SJCRH30 (cell line): ENCODE measurements at places on chromosomes 6 and 20. TPM values are rescaled to one million over a fixed set of nuclear protein-coding genes. Genes with fewer than 3 reads are reported as not detected.

The MEP1A gene
- not detected in 2 replicates for total RNA-seq

The WFDC12 gene
- not detected in 2 replicates for total RNA-seq

The FBXO5 gene
- total RNA-seq: 101 and 114 TPM in 2 replicates

DNA sequence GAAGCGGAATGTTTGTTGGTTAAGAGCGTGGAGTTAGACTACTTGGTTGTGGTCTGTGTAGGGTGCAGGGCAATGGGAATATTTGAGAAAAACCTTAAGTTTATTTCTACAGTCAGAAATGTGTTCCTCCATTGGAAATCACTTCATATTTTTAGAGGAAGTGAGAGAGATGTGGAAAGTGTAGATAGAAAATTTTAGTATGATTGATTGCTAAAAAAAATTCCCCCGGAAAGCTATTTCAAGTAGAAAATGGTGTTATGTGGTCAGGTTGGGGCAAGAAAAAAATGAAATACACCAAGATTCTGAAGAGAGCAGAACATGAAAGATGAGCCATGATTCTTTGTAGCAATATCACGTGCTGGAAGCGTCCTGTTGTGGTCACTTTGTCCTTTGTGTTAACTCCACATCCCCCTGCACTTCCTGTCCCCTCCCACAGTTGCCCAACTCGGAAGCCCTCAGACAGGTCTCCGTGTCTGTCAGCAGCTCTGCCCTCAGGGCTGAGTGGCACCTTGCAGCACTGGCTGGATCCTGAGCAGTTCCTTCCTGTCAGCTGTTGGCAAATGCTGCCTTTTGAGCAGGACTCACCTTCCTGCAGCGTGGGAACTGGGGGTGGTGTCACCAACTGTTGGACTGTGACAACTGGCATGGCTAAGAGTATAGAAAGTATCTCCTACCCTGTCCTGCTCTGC is 137.5 kb upstream of the SLC24A3 start:
- no peak overlapping the region for H3K27ac ChIP-seq
- DNase-seq: peak; percentile 15
- H3K36me3 ChIP-seq: no peaks in the 10 kb centered on the region

The FOXQ1 gene
- total RNA-seq: not detected in 2 replicates

The SYCP2 gene
- 0.75 TPM in 1 of 2 replicates, not detected in the other for total RNA-seq

GRCh38 chr20:48843057-48843806 is 15.4 kb upstream of the PREX1 start:
- H3K36me3 ChIP-seq: no peaks in the 10 kb centered on the region
- H3K27ac ChIP-seq: no peak overlapping the region
- DNase-seq: no peak
- H3K27me3 ChIP-seq: no peaks in the 10 kb centered on the region
- H3K4me3 ChIP-seq: no peak overlapping the region

DNA sequence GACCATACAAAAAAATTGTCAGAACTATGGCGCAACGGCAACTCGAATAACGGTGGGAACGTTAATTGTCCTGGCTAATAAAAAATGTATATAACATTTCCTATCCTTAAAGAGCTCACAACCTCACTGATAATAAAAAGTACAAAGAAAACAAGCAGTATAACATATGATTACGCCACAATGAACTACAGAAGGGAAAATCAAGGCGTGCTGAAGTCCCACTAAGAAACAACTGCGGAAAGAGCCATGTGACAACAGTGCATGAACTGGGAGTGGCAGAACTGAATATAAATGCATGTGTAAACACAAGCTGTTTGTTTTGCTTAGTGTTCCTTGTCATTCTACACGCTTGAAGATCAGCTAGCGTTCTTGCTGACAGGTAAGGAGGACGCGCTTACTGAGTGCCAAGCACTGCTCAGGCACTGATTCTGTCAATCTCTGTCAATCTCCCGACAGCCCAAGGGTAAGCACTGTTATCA is 466 bp upstream of the PSMB1 start:
- no peaks in the 10 kb centered on the region for H3K27me3 ChIP-seq
- no peak for DNase-seq
- H3K4me1 ChIP-seq: no peaks in the 10 kb centered on the region
- peak overlapping the region; percentile 77; the same call in 1 of the 2 replicates for H3K27ac ChIP-seq
- peaks cover 16% of the 10 kb centered on the region for H3K36me3 ChIP-seq
- peak overlapping the region; percentile 92 for H3K4me3 ChIP-seq

GRCh38 chr6:24859608-24860200 is 61.0 kb upstream of the ARMH2 start:
- H3K27ac ChIP-seq: no peak overlapping the region
- H3K27me3 ChIP-seq: no peaks in the 10 kb centered on the region
- no peaks in the 10 kb centered on the region for H3K36me3 ChIP-seq
- H3K4me3 ChIP-seq: no peak overlapping the region
- H3K4me1 ChIP-seq: 0 out of 2 replicates have a peak, but pooled peaks cover 4% of the 10 kb centered on the region
- DNase-seq: no peak

- H3K27ac ChIP-seq: no peak overlapping the region
- 0 out of 2 replicates have a peak, but pooled peaks cover 6% of the 10 kb centered on the region for H3K36me3 ChIP-seq
- H3K27me3 ChIP-seq: no peaks in the 10 kb centered on the region
- H3K4me1 ChIP-seq: peaks cover 22% of the 10 kb centered on the region
- no peak overlapping the region for H3K4me3 ChIP-seq
- no peak for DNase-seq
Measured at GRCh38 chr6:31139599-31139998, 733 bp upstream of the PSORS1C2 start.

DNA sequence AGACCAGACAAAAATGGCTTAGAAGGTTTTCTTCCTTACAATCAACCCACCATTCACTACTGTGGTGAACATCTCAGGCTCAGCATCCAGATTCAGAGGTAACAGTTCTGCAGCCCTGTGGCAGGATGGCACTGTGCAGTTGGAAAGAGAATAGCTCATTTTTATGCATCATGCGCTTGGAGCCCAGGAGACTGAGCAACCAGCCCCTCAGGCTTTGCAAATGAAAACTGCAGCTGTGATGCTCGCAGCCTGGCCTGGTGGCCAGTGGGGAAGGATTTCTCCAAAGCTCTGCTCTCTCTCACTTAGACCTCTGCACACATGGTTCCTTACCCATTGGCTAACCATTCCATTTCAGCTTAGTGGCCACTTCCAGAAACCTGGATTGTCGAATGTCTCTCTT is 45.8 kb downstream of the GABRR2 start:
- H3K36me3 ChIP-seq: no peaks in the 10 kb centered on the region
- no peak overlapping the region for H3K27ac ChIP-seq
- H3K27me3 ChIP-seq: no peaks in the 10 kb centered on the region
- H3K4me1 ChIP-seq: no peaks in the 10 kb centered on the region
- no peak overlapping the region for H3K4me3 ChIP-seq

The PPP1R3G gene
- 0.71 and 1.0 TPM in 2 replicates for total RNA-seq

The SLC29A1 gene
- total RNA-seq: 102 and 109 TPM in 2 replicates

- 0 out of 2 replicates have a peak, but pooled peaks cover 3% of the 10 kb centered on the region for H3K27me3 ChIP-seq
- H3K36me3 ChIP-seq: no peaks in the 10 kb centered on the region
- H3K27ac ChIP-seq: no peak overlapping the region
- peaks cover 11% of the 10 kb centered on the region; the same call in 1 of the 2 replicates for H3K4me1 ChIP-seq
- H3K4me3 ChIP-seq: no peak overlapping the region
Measured at GRCh38 chr20:46558511-46558959, 8.1 kb upstream of the OCSTAMP start.

DNA sequence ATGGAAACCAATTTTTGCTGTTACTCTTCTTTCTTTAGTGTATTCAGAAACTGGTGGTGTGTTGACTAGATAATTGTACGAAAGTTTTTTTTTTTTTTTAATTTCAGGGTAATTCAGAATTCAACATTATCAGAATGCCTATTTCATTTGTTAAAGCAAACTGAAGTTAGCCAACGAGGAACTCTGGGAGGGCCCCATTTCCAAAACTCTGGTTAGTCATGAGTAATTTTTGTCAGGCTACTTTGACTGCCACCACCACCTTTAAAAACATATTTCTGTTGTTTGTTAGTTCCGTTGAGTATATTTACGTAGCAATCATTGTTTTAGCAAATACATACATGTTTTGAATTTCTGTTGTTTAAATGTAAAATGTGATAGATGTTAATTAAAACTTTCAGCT is 763 bp downstream of the ZKSCAN8 start:
- peak overlapping the region; percentile 80 for H3K4me3 ChIP-seq
- peaks cover 6% of the 10 kb centered on the region for H3K4me1 ChIP-seq
- no peaks in the 10 kb centered on the region for H3K27me3 ChIP-seq
- peak overlapping the region; percentile 61; the same call in 1 of the 2 replicates for H3K27ac ChIP-seq
- no peak for DNase-seq

GRCh38 chr6:1415416-1416063 is 26.2 kb downstream of the FOXF2 start:
- no peaks in the 10 kb centered on the region for H3K4me1 ChIP-seq
- no peaks in the 10 kb centered on the region for H3K27me3 ChIP-seq
- H3K27ac ChIP-seq: no peak overlapping the region
- no peak for DNase-seq
- H3K36me3 ChIP-seq: no peaks in the 10 kb centered on the region
- H3K4me3 ChIP-seq: no peak overlapping the region

The FAM162B gene
- not detected in 2 replicates for total RNA-seq

The KCNK17 gene
- total RNA-seq: not detected in 2 replicates

DNA sequence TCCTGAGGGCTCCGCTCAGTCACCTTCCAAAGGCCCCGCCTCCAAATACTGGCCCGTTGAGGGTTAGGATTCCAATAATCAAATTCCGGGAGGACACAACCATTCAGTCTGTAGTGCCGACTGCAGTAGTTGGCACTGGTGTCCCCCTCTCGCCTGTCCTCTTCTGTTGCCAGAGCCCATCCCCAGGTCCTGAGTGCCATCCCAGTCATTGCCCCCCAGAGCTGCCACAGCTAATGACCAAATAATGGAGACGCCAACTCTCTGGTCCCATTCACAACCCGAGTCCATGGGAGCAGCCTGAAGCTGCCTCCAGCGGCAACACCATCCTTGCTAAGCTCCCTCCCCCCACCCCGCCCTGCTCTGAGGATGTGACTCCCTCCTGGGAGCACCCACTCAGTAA is 115.9 kb downstream of the JPH2 start:
- DNase-seq: no peak
- H3K27me3 ChIP-seq: no peaks in the 10 kb centered on the region
- no peak overlapping the region for H3K27ac ChIP-seq
- no peak overlapping the region for H3K4me3 ChIP-seq

GRCh38 chr6:105005451-105005850 is 48.5 kb downstream of the LIN28B start:
- H3K4me3 ChIP-seq: no peak overlapping the region
- H3K4me1 ChIP-seq: no peaks in the 10 kb centered on the region
- H3K27me3 ChIP-seq: no peaks in the 10 kb centered on the region
- no peak overlapping the region for H3K27ac ChIP-seq

- no peaks in the 10 kb centered on the region for H3K4me1 ChIP-seq
- DNase-seq: no peak
- H3K4me3 ChIP-seq: no peak overlapping the region
- H3K27me3 ChIP-seq: no peaks in the 10 kb centered on the region
- no peaks in the 10 kb centered on the region for H3K36me3 ChIP-seq
Measured at GRCh38 chr6:143329323-143329722, 121.2 kb downstream of the ADAT2 start.

DNA sequence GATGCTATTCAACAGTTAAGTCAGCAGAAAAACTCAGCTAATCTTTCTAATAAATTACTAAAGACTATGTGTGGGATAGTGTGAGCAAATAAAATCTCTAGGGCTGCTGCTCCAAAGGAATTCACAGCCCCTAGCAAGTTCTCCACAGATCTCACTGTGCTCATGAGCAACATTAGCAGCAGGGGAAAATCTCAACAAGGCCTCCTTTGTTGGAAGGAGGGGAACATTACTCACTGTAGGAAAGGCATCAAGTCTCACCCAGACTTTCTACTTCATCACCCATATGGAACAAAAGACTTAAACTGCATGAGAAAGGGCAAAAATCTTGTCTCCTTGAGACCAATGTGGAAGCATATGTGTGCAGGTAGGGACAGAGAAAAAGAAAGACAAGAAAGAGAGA is 726.4 kb upstream of the SLC35B3 start:
- no peaks in the 10 kb centered on the region for H3K27me3 ChIP-seq
- no peaks in the 10 kb centered on the region for H3K4me1 ChIP-seq
- no peak overlapping the region for H3K27ac ChIP-seq
- DNase-seq: no peak
- no peak overlapping the region for H3K4me3 ChIP-seq

- H3K36me3 ChIP-seq: no peaks in the 10 kb centered on the region
- peak; percentile 71 for DNase-seq
- peaks cover 22% of the 10 kb centered on the region for H3K4me1 ChIP-seq
- no peak overlapping the region for H3K4me3 ChIP-seq
Measured at GRCh38 chr20:50295762-50296449, 105.3 kb downstream of the CEBPB start.

The CRIP3 gene
- not detected in 2 replicates for total RNA-seq

The ZNF341 gene
- total RNA-seq: 1.3 and 1.8 TPM in 2 replicates

The SLC18B1 gene
- total RNA-seq: 12.9 and 15.2 TPM in 2 replicates

The PRDM13 gene
- not detected in 2 replicates for total RNA-seq

The GZF1 gene
- total RNA-seq: 31.8 and 32.2 TPM in 2 replicates
